ENCODE measurements at places on chromosomes 13 and 19. TPM values are rescaled to one million over a fixed set of nuclear protein-coding genes. Genes with fewer than 3 reads are reported as not detected.

- DNase-seq: peak; percentile 81
These were observed 15.6 kb downstream of the RHPN2 start for GRCh38 chr19:33048806-33049676.

GRCh38 chr13:112103961-112104880 is 37.3 kb downstream of the SOX1 start:
- no peak for DNase-seq

DNA sequence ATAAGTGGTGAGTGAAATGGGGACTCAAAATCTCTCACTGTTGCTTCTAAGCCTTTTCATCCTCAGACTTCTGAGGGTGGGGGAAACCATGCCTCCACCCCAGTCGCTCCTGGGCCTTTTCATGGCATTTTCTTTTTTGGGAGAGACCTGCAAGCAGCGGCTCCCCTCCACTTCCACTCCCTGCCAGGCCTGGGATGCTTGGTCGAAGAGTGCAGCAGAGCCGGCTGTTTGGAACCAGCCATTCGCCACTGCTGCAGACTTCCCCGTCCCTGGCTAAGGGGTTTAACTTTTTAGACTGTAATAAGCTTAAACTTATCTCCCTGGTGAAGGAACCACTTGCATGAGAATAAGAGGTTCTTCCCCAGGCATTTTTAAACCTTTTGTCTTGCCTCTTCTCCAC is 617.2 kb downstream of the PCDH9 start:
- no peak for DNase-seq

DNA sequence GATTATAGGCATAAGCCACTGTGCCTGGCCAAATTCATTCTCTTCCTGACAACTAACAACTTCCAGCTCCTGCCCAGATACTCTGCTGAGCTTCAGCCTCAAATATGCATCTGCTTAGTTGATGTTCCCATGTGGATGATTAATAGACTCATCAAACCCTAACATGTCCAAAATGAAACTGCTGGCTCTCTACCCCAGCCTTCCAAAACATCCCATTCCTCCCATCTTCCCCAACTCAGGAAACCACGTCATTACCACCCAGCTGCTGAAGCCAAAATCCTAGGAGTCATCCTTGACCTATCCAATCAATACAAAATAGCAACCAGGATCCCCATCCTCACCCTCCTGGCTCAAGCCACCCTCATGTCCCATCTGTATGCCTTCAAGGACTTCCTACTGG is 20.9 kb downstream of the POU2F2 start:
- no peak for DNase-seq

DNA sequence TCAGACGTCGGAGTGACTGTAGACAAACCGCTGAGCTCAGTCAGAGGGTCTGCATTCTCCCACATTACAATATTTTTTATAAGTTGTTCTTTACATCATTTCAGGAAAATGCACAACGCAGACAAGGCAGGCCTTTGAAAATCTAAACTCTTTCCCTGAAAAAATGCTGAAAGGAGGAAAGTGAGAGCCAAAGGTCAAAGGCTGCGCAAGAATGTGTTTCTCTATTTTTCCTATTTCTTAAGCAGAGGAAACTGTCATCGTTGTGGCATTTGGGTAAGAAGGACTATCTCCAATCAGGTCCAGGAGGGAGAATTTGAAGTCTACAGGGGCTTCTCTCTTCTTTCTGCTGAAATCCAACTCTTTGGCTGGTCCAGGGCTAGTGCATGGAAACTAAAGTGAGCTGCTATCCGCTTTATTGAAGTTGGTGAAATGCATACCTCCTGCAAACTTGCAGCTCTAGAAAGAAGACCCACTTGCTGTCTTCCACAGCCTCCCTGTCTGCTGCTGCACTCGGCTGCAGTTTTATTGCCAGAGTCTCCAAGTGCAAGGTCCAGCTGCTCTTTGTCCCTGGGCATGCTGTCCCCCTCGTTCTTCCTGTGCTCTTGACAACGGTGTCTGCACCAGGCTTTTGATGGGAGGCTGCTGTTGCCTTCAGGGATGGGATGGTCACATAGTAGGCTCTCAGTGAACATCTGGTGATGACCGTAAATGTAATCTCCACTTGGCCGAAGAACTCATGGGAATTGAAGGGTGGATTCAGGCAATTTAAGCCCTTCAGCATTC is 31.2 kb downstream of the ZNF536 start:
- DNase-seq: no peak

DNA sequence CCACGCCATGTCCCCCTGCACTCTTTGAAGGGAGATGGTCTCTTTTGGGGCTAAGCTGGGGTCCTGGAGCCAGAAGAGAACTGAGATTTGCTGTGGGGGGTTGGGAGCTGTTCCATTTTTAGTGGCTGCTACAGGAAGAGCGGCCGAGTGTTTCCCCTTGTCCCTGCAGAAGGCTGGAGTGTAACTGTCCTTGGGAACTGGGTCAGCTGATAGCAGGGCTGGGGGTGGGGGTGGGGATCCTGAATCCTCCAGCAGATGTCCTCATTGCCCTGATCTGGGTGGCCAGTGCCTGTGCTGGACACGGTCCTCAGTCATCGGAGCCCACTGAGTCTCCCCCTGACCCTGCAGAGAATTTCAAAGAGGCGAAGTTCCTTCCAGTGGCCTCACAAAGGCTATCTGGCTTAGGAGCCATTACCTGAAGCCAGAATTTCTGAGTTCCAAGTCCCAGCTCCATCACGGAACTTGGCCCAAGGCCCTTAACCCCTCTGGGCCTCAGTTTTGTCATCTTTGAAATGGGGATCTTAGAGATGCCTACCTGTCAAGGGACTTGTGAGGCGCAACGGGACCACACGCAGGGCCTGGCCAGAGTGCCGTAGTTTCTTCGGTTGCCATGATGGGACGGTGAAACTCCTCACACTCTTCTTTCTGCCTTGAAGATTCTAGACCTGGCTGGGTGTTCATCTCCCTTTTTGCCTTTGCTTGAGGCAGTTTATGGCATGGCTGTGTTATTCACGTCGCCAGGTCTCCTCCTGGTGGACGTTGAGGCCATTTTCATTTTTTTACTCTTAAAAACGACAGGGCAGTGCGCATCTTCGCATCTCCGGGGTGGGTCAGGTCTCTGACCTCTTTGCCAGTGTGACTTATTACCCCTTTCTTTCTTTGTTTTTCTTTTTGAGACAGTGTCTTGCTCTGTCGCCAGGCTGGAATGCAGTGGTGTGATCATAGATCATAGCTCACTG is 51.9 kb downstream of the DNM2 start:
- DNase-seq: peak; percentile 68

- DNase-seq: no peak
These were observed 1.9 kb downstream of the IFNL1 start for GRCh38 chr19:39297931-39298634.

DNA sequence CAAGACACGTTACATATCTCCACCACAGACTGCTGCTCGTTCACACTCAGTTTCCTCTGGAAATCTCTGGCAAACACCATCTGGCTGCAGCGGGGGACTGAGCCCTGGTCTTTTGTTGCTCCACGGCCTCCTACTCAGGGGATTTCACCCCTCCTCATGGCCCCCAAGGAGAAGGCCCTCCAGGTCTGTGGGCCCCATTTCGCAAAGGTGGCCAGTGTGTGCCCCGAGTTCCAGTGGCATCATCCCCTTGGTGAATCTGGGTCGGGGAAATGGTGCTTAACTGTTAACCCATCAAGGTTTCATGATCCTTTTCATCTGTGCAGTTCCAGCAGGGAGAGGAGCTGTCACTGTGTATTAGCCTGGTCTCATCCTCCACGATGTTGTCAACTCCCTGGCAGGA is 235.4 kb upstream of the MAB21L1 start:
- no peak for DNase-seq

DNA sequence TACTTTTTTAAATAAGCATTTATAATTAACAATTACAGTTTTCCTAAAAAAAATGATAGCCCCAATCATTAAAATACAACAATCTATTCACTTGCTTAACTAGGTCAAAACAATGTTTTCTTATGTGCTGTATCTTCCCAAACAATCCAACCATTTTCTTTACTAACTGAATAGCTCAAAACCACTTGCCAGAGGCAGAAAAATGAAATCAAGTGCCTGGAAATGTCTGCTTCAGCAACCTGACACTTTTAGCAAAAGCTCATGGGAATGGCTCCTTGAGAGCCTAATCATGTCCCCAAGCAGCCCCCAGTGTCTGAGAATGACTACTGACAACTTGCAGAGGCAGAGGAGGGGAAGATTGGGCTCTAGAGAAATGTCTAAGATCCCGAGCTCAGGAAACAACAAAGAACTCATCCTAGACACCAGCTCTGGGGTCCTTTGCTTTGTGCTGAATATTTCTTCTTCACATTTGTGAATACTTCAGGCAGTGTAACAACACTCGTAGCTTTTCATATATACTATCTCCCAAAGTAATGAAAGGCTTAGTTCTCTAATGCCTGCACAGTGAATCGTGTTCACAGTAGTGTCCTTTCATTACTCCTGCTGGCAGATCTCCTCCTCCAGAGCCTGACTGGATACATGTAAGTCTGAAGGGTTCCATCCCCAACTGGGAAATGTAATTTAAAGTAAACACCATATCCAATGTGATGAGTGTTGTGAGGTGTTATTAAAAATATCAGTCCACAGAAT is 280.0 kb downstream of the LHFPL6 start:
- no peak for DNase-seq

DNA sequence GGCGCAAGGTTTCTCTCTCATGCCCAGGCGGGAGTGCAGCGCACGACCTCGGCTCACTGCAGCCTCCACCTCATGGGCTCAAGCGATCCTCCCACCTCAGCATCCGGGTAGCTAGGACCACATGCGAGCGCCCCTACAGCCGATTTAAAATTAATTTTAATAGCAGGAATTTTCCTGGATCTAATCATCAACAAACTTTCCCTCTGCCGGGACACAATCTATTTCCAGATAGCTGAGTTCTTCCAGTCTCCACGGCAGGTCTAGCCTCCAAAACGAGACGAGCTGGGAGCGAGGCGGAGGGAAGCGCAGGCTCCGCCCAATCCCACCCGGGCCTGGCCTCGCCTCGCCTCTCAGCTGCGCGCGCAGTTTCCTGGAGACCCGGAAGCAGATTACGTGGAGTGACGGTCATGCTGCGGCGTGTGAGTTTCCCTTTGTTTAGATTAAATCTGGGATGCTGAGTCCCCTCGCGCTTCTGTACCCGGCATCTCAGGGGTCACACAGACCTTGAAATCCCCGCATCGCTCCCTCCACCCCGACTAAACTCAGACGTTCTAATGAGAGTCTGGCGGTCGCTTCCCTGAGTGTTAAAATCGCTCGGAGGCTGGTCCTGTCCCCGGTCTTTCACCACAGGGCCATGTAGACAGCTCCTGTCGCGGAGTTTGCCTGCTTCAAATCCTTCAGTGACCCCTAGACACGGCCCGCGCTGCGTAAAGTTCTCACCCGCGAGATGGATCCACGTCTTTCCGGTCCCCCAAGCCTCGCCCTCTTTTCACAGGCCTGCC is at the start of gene ZNF880:
TSS of gene ZNF880 (plus strand) at position 365 of the 782 bp plus-strand sequence. CDS start at position 408, 43 bp downstream.
- DNase-seq: no peak

- no peak for DNase-seq
These were observed 4.0 kb downstream of the PNKP start for GRCh38 chr19:49863254-49863934.

DNA sequence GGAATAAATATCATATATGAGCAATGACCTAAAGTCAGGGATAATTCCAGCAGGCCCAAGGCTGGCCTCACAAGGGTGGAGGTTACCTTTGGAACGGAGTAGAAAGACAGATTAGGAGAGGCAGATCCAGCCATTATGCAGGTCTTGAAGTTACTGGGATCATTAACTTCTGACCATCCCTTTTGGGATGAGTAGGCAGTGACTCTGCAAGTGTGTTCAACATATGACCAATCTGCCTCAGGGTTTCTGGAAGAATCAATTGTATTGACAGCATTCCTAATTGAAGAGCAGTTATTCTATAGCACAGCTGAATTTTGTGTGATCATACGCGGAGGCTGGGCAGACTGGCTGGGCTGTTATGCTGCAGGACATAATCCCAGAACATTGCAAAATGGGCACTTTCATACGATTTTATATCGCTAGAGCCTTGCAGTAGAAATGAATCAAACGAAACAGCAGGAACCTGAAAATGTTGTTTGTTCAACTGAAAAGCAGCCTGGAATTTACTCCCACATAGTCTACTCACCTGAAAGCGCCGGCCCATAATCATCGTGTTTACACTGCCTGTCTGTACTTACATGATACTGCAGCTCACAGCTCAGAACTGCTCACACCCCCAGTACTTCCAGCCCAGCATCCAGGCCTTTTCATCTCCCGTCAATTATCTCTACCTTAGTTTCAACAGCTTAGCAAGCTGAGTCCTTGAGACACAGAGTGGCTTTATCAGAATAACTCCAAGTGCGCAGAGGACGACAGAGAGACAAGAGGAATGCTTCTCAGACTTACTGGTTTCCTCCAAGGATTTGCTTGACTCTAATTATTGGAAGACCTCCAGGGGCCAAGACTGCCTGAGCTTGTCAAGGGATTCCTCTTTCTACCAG is 556.1 kb downstream of the EFNB2 start:
- peak; percentile 73 for DNase-seq

The IFNL4 gene
- not detected for total RNA-seq

The ZNF358 gene
- total RNA-seq: 4.2 TPM

The SPRY2 gene
- total RNA-seq: 15.0 TPM

The SIGLEC11 gene
- not detected for total RNA-seq

Data from HT-29 (cell line).